Foreskin keratinocyte (primary cell): ENCODE measurements at places on chromosomes 1 and 21.
A peak's percentile ranks its signal among the peaks of the same experiment; 100 is the strongest.

DNA sequence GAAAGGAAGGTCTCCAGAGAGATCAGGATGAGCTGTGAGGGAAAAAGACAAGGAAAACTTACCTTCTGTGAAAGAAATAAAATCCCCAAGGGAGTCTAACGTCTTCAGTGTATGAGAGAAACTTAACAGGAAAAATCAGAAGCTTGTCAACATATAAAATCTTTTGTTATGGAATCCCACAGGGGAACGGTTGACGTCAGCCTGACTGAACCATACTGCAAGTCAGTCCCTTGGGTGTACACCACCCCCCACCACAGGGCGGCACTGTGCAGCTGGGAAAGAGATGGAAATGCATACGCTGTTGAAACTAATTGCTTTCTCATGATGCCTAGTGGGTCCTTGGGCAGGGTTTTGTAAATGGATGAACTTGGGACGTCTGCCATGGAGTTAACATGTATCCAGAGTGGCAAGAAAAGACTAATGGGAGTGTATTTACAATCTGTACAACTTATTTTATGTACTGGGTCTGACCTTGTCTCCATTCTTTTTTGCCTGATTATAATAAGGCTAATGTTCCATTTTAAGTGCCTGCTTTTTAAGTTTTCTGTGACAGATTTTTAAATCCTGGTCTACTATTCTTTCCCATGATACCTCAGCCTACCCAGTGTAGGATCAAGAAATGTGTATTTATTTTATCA lies 22.7 kb downstream of the UTP25 start:
- DNase-seq, result peak; percentile 44

DNA sequence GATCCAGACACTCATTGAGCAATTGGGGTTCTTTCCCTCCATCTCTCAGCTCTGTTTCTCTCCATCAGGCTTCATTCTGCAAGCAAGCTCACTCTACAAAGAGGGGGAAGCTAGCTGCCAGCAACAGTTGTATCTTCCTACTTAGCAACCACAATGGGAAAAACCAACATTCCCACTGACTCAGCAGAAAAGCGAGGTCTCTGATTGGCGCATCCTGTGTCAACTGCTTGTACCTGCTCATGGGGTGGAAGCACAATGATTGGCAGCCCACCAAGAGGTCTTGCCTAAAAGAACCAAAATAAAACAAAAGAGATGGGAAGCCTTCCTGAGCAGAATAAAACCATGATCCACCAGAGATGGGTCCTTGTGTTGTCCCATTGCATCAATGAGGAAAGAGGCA lies 4.0 kb upstream of the CDA start:
- peak; percentile 20 for DNase-seq

GRCh38 chr1:236064674-236065508 lies at the start of gene NID1:
NID1 (minus strand) TSS chr1:236065090; CDS start chr1:236065079, 11 bp downstream.
- peak; percentile 23 for DNase-seq

- DNase-seq, result peak; percentile 16
Observed at GRCh38 chr1:194268839-194269238, 1082.4 kb upstream of the B3GALT2 start.

DNA sequence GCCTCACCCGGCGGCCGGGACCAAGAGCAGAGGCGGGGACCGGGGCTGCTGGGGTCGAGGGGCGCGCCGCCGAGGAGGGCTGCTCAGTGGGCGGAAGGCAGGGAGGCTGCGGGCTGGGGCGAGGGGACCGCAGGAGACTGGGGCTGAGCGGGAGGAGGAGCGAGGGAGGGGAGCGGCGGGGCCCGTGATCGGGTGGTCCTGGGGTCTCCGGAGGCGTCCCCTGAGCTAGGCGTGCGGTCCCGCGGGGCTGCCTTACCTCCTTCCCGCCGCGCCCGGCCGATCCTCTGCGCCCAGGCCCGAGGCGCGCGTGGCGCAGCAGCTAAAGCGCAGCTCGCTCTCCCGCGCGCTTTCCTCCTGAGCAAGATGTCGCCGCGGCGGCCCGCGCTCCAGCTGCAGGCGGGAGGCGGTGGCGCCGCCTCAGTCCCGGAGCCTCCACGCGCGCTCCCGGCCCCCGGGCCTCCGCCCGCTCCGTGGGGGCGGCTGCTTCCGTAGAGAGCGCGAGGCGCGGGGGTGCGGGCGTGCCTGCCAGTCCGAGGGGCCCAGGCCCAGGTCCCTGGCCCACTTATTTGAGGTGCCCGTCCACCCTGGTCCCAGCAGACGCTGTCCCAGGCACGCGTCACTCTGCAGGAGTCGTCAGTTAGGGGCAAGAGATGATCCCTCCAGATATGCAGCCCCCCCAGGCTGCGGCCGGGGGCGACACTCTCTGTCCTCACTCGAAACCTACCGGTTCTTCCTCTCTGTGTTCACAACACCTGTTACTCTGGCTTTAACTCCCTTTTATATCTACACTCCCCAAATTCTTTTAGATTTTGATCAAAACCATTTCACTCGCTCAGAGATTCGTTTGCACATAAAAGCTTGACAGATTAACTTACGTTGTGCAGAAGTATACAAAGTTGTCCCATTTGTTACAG lies at the start of gene CCSAP:
Gene CCSAP (minus strand): TSS at position 392 of the 914 bp plus-strand sequence. CDS start 582 bp downstream, outside the sequence.
- no peak for DNase-seq

DNA sequence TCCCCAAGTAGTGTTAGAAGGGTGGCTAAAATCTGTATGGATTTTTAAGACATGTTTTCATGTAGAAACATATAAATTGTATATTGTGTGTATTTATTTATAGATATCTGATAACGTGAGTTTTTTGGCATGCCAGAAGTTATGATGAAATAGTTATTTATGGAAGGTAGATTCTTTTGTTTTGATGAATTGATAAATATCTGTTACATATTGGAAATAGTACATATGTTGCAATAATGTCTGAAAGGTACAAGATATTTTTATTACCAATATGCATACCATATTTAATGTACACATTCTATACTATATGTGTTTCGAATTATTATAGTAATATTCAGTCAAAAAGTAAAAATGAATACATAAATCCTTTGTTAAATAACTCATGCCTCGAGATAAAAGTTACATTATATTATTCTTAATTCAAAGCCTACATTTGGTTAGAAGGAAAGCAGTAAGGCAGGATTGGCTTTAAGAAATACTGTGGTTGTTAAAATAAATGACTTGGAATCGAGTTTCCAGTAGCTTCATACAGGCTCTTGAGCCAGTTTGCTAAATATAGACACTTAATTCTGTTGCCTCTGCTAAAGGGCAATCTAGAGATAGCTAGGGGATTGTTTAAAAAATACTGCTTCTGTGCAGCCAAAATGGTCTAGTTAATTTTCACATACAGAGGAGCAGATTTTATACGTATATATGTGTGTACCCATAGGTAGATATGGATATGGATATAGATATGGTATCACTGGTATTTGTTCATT lies 1175.1 kb upstream of the B3GALT2 start:
- DNase-seq, result no peak

GRCh38 chr1:42736152-42736551 lies 3.9 kb downstream of the CLDN19 start:
- peak; percentile 49 for DNase-seq

GRCh38 chr1:91609551-91609950 lies 108.9 kb downstream of the CDC7 start:
- DNase-seq, result peak; percentile 90

DNA sequence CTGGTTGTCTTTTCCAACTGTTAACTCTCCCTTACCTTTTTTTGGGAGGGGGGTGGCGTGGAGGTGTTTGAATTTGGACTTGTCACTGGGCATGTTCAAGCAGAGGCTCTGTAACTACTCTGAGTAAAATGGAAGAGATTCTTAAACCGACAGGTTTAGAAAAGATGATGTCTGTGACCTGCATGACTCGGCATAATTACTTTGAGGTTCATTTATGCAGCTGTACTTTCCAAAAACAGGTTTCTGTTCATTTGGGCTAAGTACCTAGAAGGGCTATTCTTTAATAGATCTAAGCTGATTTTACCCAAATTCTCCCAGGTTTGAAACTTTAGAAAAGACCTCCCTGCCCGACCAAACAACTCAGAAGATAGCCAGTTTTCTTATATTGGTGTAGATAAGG lies 80.3 kb downstream of the SLC35A3 start:
- DNase-seq, result peak; percentile 69

- no peak for DNase-seq
Observed at GRCh38 chr1:33443080-33443704, 12.3 kb upstream of the PHC2 start.
